ENCODE measurements at places on chromosomes 5 and 9.

DNA sequence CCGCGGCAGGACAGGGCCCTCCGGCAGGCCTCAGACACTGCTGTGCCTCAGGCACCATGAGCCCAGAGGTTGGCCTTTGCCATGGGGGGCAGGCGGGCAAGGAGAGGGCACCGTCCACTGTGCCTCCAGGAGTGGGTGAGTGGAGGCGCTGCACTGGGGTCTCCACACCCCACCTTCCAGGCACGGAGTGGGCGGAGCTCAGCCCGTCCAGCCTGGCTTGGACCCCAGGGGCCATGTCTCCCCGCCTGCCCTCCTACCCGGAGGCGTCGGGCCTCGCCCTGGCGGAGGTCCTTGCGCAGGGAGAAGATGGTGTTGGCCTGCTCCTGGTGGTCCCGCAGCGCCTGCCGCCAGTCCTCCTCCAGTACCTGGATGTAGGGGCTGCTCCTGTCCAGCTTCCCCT lies 3.4 kb downstream of the CARD9 start:
- no peak for DNase-seq

DNA sequence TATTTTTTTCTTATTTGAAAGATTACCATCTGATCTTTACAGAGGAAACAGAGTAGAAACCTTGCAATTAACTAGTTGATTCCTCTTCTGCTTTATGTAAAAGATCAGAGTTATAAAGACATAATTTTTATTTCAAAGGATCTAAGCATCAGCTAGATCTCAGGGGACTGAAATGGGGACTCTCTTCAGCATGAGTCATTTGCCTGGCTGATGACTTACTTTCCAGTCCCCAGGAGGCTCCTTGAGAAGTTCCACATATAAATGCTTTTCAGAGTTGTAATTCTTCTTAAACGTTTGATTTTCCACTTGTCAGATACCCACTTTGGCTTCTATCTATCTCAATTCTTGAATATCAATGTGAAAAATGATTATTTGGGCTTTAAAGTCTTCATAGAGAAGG lies 389.4 kb downstream of the RAB3C start:
- DNase-seq, result no peak

DNA sequence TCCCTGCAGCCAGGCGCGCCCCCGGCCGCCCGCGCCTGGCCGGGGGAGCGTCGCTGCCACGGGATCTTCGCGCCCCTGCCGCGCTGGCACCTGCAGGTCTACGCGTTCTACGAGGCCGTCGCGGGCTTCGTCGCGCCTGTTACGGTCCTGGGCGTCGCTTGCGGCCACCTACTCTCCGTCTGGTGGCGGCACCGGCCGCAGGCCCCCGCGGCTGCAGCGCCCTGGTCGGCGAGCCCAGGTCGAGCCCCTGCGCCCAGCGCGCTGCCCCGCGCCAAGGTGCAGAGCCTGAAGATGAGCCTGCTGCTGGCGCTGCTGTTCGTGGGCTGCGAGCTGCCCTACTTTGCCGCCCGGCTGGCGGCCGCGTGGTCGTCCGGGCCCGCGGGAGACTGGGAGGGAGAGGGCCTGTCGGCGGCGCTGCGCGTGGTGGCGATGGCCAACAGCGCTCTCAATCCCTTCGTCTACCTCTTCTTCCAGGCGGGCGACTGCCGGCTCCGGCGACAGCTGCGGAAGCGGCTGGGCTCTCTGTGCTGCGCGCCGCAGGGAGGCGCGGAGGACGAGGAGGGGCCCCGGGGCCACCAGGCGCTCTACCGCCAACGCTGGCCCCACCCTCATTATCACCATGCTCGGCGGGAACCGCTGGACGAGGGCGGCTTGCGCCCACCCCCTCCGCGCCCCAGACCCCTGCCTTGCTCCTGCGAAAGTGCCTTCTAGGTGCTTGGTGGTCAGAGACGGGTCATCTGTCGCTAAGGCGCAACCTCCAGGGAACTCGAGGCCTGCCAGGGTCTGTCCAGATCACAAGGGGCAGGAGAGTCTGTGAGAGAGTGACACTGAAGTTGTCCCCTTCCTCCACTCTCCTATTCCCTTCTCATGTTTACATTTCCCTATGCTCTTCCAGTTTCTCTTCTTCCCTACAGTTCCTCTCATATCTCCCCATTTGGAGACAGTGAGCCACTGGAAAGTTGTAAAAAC lies 1.3 kb downstream of the GPR150 start:
- no peak for DNase-seq

DNA sequence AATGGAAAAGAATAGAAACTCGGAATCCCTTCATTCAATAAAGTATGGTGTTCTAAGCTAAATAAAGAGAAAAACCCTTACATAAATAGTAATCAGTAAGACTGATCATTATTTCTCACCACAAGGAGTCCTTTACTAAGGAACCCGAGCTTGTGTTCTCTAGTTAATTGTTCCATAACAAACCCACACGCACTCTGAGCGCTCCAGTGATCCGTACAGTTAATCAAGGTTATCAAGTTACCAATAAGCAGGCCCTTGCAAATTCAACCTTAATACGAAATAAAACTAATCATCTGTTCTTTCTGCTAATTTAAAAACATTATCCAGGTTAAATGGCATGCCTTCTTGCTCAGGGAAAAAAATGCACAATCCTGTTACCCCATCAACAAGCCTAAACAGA lies 224.4 kb downstream of the FRMD3 start:
- no peak for DNase-seq

DNA sequence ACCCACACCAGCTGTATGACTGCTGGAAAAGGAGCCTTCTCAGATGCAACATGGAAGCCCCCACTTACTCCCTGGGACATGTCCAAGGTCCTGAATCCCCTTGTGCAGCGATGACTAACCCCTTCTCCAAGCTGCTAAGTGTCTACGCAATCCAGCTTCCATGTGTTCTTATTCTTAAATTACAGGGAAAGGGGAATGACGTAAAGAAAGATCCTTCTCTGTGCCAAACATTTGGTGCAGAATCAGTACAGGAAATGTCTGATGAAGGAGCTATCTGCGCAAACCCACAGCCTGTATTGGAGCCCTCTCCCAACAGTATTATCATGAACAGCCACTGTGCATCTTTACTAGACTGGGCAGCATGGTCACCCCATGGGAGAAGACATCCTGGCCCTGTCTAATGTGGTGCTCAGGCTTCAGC lies 183.2 kb downstream of the FRMD3 start:
- no peak for DNase-seq

DNA sequence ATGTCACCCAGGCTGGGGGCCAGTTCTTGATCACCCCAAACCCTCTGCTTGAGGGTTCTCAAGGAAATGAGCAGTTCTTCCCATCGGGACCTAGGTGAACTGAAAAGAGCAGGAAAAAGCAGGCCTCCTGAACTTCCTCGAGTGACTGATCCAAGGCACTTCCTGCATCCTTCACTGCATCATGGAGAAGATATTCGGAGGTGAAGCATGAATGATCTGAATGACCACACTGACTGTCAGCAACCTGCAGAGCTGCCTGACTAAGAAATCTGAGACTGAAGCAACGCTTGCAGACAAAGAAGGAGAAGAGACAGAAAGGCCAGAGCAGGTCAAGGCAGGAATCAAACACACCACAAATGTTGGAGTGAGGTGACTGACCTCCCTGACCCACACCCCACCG lies 420.2 kb downstream of the AGTPBP1 start:
- no peak for DNase-seq

DNA sequence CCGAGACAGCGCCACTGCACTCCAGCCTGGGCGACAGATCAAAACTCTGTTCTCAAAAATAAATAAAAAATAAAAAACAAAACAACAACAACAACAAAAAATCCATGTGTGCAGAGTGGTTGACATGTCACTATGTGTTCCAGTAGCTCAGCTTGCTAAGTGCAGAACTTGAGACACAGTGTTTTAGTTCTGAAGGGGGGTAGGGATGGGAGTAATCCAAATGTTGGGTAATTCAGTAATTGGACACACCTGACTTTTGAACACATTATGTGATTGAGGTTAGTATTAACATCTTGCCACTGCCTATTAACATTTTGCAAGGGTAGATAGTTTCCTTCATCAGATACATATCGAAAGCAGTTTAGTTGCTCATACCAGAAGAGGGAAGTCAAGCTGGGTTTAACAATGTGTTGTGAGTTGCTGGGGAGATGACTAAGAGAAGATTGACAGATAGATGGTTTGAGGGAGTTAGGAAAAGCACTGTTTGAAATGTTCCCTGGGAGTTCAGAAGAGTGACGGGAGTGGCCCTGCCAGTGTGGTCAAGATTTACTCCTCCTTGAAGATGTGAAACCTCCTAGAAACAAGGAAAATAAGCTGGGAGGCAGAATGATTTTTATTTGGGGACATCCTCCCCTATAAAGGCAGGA lies 928 bp downstream of the HACD4 start:
- no peak for DNase-seq

DNA sequence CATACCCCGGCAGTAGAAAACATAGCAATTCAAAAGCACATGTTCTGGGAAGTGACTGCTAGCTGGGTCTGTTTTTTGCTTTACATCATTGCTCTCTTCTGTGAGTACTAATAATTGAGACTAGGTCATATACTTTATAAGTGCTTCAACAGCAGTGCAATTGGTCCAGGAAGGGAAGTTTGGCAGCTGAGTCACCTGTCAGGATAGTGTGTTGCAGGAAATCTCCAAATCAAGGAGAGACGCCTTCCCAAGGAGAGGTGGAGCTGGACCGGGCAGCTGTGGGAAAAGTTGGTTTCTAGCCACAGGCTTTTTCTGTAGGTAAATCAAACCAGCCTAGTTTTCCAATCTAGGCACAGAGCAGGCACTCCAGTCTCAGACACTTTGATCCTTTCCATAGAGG lies 330.1 kb downstream of the ENC1 start:
- no peak for DNase-seq

Data from cortex of kidney (tissue), 1 donor.